ENCODE measurements at places on chromosomes 1 and 21. TPM values are rescaled to one million over a fixed set of nuclear protein-coding genes. Genes with fewer than 3 reads are reported as not detected.
A peak's percentile ranks its signal among the peaks of the same experiment; 100 is the strongest.

NPPA gene
- not detected for total RNA-seq

ADCY10 gene
- total RNA-seq = not detected

PTPN22 gene
- 39.5 TPM for total RNA-seq

NHLH1 gene
- total RNA-seq = 0.80 TPM

AMY1B gene
- total RNA-seq = not detected

SELENBP1 gene
- 0.41 TPM for total RNA-seq

S100B gene
- total RNA-seq = not detected

CITED4 gene
- 0.64 TPM for total RNA-seq

APCS gene
- 0.45 TPM for total RNA-seq

TMIGD3 gene
- 0.13 TPM for total RNA-seq

LCK gene
- total RNA-seq = 126 TPM

PCP4L1 gene
- 3.6 TPM for total RNA-seq

WDR64 gene
- not detected for total RNA-seq

DNA sequence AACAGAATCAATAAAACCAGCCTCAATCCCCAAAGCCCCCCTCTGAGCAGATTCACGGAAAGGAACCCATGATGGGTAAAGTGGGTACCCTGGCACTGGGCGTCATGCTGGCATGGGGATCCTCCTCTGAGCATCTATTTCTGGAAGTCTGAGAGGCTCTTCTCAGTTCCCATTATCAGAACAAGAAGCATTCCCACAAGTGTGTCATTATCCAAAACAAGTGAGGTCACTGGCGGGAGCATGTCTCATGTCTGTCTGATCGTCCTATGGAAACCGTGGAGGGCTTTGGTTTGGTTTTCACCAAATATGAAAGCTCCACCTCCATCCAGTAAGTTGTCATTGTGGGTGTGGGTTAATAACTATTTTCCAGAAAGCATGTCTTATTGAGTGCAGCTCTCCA lies 70.7 kb downstream of the PGM1 start:
- H3K27me3 ChIP-seq = no peaks in the 10 kb centered on the region
- H3K27ac ChIP-seq = no peak overlapping the region
- no peak for DNase-seq
- H3K4me1 ChIP-seq = no peaks in the 10 kb centered on the region

DNA sequence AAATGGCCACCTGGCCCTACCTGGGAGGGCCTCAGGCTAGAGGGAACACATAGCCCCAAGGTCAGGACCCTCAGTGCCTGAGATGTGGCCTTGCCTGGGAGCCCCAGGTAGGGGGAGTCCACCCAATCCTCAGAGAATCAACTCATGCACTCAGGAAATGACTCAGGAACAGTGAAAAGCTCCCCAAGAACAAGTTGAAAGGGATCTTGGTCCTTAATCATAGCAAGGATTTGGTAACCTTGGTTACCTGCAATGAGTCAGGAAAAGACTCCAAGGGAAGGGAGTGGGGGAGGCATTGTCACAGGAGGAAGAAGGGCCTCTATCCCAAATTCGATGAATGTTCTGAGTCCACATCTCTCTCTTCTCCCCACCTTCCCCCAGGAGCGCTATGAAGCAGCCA lies 17.0 kb downstream of the MAP7D1 start:
- H3K4me3 ChIP-seq = no peak overlapping the region
- no peak for DNase-seq
- H3K27me3 ChIP-seq = no peaks in the 10 kb centered on the region
- H3K4me1 ChIP-seq = no peaks in the 10 kb centered on the region
- H3K27ac ChIP-seq = no peak overlapping the region

DNA sequence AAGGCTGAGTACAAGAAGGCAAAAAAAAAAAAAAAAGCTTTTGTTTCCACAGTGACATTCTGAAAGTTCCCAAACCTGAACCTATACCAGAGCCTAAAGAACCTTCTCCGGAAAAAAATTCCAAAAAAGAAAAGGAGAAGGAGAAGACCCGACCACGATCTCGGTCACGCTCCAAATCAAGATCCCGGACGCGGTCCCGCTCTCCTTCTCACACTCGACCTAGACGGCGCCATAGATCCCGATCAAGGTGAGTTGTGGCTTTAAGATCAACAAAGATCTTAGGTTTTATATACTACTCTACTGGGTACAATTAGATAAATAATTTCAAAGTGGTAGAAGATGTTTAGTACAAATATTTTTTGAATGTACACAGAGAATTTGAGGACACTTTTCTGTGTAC lies 9.3 kb downstream of the SRRM1 start:
- no peaks in the 10 kb centered on the region for H3K27me3 ChIP-seq
- H3K4me1 ChIP-seq = 0 out of 2 replicates have a peak, but pooled peaks cover 3% of the 10 kb centered on the region
- no peak overlapping the region for H3K27ac ChIP-seq
- no peak for DNase-seq
- peaks cover 65% of the 10 kb centered on the region for H3K36me3 ChIP-seq

- no peak overlapping the region for H3K27ac ChIP-seq
- H3K4me1 ChIP-seq = no peaks in the 10 kb centered on the region
- peaks cover 11% of the 10 kb centered on the region for H3K36me3 ChIP-seq
Observed at GRCh38 chr1:211371406-211372105, 44.9 kb downstream of the TRAF5 start.

DNA sequence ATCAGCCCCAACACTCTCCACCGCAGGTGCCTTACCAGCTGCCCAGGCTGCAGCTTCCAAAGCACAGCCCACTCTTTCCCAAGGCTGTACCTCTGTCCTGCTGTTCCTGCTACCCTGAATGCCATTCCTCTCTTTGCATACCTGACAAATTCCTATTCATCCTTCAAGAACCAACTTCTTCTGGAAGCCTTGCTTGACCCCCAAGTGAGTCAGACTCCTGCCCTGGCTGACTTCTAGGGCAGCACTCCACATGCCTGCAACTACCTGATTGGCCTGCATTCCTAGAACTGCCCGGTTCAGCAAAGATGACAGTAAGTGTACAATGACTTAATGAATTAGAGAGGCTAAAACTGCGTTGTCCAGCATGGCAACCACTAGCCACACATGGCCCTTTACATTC lies 20.8 kb upstream of the PDZK1IP1 start:
- H3K4me3 ChIP-seq = no peak overlapping the region
- peaks cover 3% of the 10 kb centered on the region for H3K27me3 ChIP-seq
- no peaks in the 10 kb centered on the region for H3K4me1 ChIP-seq
- DNase-seq = no peak
- H3K36me3 ChIP-seq = no peaks in the 10 kb centered on the region

- no peak overlapping the region for H3K27ac ChIP-seq
- no peaks in the 10 kb centered on the region for H3K4me1 ChIP-seq
- no peak overlapping the region for H3K4me3 ChIP-seq
- H3K27me3 ChIP-seq = no peaks in the 10 kb centered on the region
Observed at GRCh38 chr1:13830616-13831280, 130.8 kb downstream of the PRDM2 start.

DNA sequence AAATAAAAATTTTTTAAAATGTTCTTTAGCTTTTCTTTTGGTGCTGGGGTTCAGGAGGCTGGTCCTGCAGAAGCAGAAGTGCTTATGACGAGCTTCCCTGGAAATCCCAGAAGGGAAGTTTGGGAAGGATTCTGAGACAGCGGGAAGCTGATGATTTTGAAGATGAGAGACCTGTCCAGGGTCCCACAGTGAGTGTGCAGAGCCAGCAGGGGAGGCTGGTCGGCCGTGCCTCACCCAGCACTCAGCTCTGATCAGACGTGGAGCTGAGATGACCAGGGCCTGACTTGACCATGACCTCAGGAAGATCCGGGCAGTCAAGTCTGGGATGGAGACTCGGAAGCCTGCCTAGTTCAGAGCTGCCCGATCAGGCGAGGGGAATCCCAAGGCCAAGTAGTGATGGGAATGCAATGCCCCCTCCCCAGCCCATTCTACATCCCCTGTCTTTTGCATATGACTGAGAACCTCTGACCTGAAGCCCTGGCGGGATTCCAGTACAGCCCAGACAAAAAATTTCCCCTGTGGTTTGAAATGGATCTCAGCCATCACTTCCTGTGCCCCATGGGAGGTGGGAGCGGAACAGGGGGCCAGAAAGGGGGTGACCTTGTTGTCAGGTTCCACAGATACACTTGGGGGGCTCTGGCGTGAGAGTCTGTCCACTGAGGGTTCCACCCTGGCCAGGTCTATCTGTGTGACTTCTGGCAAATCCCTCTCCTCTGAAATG lies 96.8 kb upstream of the RUNX3 start:
- H3K27me3 ChIP-seq = no peaks in the 10 kb centered on the region
- no peak overlapping the region for H3K4me3 ChIP-seq
- peaks cover 96% of the 10 kb centered on the region for H3K4me1 ChIP-seq
- H3K36me3 ChIP-seq = no peaks in the 10 kb centered on the region

DNA sequence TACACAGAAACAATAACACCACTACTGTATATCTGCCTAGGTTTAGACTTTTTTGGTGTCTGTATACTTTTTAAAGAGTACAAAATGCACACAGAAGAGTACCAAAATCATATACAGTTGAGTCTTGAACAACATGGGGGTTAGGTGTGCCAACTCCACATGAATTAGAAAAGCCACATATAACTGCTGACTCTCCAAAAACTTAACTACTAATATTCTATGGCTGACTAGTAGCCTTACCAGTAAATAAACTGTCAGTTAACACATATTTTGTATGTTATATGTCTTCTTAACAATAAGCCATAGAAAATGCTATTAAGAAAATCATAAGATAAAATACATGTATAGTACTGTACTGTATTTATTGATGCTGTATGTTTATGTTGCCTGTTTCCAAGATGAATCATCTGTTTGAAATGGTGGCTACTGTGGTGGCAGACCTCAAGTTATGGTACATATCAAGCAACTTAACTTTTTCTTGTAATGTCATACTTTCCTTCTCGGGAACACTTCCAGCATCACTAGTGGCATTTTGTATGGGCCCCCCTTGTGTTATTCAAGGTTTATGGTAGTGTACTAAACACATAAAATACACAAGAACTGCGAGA lies 71.2 kb downstream of the LHX4 start:
- no peak overlapping the region for H3K27ac ChIP-seq
- no peaks in the 10 kb centered on the region for H3K36me3 ChIP-seq
- no peaks in the 10 kb centered on the region for H3K27me3 ChIP-seq
- H3K4me3 ChIP-seq = no peak overlapping the region
- no peaks in the 10 kb centered on the region for H3K4me1 ChIP-seq

DNA sequence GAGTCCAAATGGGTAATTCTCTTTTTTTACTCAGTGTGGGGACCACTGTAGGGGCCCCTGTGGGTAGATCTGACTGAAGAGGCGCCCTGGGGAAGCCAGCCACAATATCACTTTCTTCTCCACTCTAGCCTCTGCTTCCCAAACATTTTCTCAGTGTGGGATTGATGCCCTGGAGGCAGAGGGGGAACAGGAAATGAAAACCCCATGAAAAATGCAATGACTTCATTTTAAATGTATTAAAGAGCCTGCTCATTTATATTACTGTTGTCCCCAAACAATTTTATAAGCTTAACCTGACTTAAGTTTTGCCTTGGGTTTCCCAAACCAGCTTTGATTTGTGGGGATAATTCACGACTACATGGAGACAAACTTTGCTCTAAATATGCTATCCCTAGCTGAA lies 181.9 kb downstream of the C1orf94 start:
- H3K36me3 ChIP-seq = no peaks in the 10 kb centered on the region
- no peak for DNase-seq
- H3K27me3 ChIP-seq = no peaks in the 10 kb centered on the region
- H3K27ac ChIP-seq = no peak overlapping the region

DNA sequence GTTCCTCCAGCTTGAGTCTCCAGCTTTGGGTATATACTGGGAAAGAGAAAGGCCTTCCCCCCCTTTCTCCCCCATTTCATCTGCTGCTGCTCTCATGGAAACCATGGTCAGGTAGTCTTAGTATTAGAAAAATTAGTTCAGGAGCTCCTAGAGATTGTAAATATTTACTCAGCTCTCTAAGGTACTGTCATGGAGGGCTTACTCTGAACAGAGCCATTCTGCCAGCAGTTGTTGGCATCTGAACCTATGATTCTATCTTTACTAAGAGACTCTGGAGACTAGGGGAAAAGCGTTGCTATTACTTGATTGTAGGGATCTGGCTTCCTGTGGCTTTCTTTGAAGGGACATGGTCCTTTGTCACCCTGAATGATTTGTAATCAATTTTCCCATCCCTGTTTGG lies 6.1 kb downstream of the INTS3 start:
- H3K4me3 ChIP-seq = no peak overlapping the region
- H3K36me3 ChIP-seq = no peaks in the 10 kb centered on the region
- H3K27me3 ChIP-seq = no peaks in the 10 kb centered on the region
- peaks cover 33% of the 10 kb centered on the region for H3K4me1 ChIP-seq
- no peak for DNase-seq
- H3K27ac ChIP-seq = peak overlapping the region; percentile 77

GRCh38 chr1:23483321-23484252 lies at the start of gene ASAP3:
ASAP3 (minus strand) TSS chr1:23484179; CDS start chr1:23484133, 46 bp downstream.
- peak within 1 kb of the TSS; percentile 58 for H3K4me3 ChIP-seq
- H3K36me3 ChIP-seq = no peaks in the 10 kb centered on the region
- no peak for DNase-seq
- H3K27ac ChIP-seq = no peak within 1 kb of the TSS
- H3K4me1 ChIP-seq = peaks cover 15% of the 10 kb centered on the region
- H3K27me3 ChIP-seq = peaks cover 6% of the 10 kb centered on the region

GRCh38 chr21:38179511-38179910 lies 77.3 kb upstream of the KCNJ15 start:
- no peaks in the 10 kb centered on the region for H3K36me3 ChIP-seq
- no peaks in the 10 kb centered on the region for H3K27me3 ChIP-seq
- H3K4me1 ChIP-seq = no peaks in the 10 kb centered on the region
- H3K27ac ChIP-seq = no peak overlapping the region

DNA sequence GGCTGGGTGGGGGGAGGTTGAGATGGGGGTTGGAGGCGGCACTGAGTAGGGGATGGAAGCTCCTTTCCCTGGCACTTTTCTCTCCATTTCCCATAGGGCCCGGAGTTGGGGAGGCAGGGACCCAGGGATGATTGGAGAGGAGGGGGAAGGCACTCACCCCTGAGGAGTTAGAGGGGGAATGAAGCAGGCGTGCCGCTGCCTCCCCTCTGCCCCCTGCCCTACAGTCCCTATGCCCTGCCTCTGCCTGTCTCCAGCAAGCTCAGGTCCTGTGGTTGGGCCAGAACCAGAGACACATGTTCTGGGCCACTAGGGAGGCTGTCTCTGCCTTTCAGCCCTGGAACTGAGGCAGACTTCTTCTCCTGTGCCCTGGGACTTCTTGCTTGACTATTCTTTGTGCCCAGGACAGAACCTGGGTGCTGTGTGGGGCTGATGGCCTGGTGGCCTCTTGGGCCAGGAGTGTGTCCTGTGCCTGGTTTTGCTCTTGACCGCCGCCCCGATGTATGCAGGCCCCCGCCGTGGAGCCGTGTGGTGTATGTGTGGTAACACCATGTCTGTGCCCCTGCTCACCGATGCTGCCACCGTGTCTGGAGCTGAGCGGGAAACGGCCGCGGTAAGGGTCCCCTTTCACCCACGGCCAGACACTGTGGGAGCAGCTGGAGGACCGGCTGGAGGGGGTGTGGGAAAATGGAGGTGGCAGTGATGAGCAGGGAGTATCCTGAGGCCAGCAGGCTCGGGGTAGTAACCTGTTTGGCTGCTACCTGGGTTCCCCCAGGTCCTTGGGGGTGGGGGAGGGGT lies 1.4 kb downstream of the LYPLA2 start:
- H3K4me1 ChIP-seq = 0 out of 2 replicates have a peak, but pooled peaks cover 5% of the 10 kb centered on the region
- H3K27ac ChIP-seq = no peak overlapping the region
- DNase-seq = no peak

- H3K4me1 ChIP-seq = no peaks in the 10 kb centered on the region
- H3K4me3 ChIP-seq = no peak overlapping the region
- no peaks in the 10 kb centered on the region for H3K36me3 ChIP-seq
- DNase-seq = no peak
- no peak overlapping the region for H3K27ac ChIP-seq
Observed at GRCh38 chr1:224640018-224640417, 23.9 kb downstream of the CNIH3 start.

GRCh38 chr1:180863158-180863775 lies 49.4 kb upstream of the KIAA1614 start:
- no peaks in the 10 kb centered on the region for H3K4me1 ChIP-seq
- H3K4me3 ChIP-seq = no peak overlapping the region
- no peaks in the 10 kb centered on the region for H3K36me3 ChIP-seq
- no peak overlapping the region for H3K27ac ChIP-seq
- H3K27me3 ChIP-seq = no peaks in the 10 kb centered on the region

- no peaks in the 10 kb centered on the region for H3K27me3 ChIP-seq
- no peak for DNase-seq
- no peak overlapping the region for H3K4me3 ChIP-seq
Observed at GRCh38 chr1:12380326-12381249, 150.8 kb downstream of the VPS13D start.
